ENCODE measurements at places on chromosomes 2 and 18.

DNA sequence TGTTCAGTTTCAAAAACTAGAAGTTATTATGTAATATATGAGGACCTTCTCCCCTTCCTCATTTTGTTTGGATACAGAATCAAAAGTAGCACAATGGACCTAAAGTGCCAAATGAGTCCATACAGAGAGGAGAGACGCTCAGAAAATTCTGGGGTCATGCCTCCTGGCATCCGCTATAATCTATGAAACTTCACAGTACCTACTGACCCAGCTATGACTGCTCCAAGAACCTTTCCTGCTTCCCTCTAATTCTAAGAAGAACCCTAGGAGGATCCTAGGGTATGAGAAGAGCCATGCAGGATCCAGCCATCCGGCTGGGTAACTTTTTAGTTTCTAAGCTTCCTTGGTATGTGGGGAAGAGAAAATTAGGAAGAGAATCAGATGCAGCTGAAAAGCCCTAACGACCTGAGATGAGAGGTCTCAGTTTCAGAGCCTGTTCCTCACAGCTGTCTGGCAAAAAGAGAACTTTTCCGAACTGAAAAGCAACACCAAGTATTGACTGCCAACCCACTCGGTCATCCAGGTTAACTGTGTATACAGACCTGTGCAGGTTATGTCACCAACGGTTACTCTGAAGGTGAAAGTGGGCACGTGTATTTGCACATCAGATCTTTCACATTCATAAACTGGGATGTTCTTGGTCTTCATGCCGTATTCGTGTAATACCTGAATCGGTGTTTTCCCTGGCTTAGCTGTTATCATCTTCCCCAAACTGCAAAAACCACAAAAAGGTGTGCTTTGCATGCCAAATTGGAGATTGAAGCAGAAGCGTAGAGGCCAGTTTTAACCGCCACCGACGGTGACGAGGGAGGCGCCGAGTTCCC lies 1.1 kb downstream of the PRKRA start:
- peak overlapping the region; percentile 88 for H3K4me3 ChIP-seq
- H3K4me1 ChIP-seq, result peaks cover 30% of the 10 kb centered on the region
- H3K27me3 ChIP-seq, result peaks cover under 1% of the 10 kb centered on the region
- peaks cover 33% of the 10 kb centered on the region for H3K36me3 ChIP-seq
- no peak for DNase-seq
- peak overlapping the region; percentile 93 for H3K27ac ChIP-seq

DNA sequence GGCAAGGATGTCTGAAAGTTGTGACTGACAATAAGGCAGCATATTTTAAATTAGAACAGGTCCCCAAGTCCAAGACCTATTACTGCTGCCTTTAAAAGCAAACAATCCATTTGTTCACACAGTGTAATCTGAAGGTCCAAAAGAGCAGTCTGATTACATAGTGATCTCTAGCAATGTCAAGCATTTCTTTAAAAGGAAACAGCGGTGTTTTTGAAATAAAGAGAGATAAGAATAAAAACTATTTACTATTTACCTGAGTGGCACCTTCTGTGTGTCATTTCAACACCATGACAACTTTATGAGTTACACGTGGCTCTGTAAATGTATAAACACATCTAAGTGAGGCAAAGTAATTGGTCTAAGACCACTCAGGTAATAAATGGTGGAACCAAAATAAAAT lies 1009.9 kb upstream of the CNTNAP5 start:
- H3K4me3 ChIP-seq, result no peak overlapping the region
- no peaks in the 10 kb centered on the region for H3K36me3 ChIP-seq
- H3K27me3 ChIP-seq, result no peaks in the 10 kb centered on the region
- H3K27ac ChIP-seq, result no peak overlapping the region
- no peaks in the 10 kb centered on the region for H3K4me1 ChIP-seq

DNA sequence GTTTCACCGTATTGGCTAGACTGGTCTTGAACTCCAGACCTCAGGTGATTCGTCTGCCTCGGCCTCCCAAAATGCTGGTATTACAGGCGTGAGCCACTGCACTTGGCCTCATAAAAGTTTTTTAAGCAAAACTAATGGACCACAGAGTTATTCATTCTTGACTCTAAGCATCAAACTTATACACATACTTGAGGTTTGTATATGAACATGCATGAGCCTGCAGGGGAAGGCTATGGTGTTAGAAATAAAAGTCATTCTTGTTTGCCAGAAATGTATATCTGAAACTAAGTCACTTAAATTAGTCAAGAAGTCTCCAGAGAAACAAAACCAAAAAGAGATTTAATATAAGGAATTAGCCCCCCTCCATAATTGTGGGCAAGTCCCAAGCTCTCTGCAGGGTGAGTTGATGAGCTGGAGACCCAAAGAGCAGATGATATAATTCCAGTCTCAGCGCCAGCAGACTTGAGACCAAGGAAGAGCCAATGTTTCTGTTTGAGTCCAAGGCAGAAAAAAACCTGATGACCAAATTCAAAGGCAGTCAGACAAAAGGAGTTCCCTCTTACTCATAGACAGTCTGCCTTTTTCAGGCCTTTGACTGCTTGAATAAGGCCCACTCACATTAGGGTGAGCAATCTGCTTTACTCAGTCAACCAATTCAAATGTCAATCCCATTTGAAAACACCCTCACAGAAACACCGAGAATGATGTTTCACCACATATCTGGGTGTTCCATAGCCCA lies 69.0 kb upstream of the DSG1 start:
- no peak for DNase-seq
- H3K36me3 ChIP-seq, result no peaks in the 10 kb centered on the region
- H3K4me3 ChIP-seq, result no peak overlapping the region
- H3K27me3 ChIP-seq, result no peaks in the 10 kb centered on the region

DNA sequence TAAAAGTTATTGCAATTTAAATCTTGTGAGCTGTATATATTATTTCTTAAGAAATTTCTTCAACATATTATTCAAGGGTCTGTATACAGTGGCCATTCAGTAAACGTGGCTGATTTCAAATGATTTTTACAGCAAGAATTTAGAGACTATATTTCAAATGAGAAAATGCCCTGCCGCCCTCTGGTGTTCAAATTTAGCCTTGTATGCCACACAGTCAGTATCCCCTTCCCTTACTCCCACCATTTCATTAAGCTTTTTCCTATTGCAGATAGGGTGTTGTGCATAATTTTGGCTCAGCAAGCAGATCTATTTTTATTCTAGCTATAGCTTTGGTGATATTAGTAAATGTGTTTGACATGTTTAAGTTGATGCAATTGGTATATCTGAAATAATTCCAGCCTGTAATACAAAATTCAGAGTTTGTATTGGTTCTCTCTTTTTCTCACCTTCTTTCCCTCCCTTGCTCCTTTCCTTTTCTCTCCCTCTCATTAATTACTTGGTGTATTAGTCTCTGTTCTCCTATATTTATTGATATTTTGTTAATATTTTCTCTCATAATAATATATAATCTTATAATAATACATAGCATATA lies 22.8 kb upstream of the SCN7A start:
- H3K27ac ChIP-seq, result no peak overlapping the region
- H3K27me3 ChIP-seq, result no peaks in the 10 kb centered on the region
- no peak overlapping the region for H3K4me3 ChIP-seq
- no peak for DNase-seq
- H3K4me1 ChIP-seq, result no peaks in the 10 kb centered on the region

DNA sequence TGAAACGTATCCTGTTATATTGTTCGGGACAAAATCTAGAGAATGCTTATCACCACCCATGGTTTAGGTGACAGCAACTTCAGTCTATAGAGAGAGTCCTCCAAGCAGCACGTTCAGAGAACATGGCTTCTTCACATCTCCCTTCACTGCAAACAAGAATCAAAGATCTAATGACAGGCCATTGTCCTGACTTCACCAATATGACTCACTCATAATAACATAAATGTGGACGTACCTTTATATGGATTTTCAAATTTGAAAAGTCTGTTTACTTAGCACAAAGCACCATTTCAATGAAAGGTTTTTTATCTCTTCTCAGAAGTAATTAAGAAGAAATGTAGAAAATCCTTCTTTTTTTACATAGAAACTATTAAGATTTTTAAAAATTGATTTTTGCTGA lies 46.7 kb downstream of the KLF7 start:
- H3K27me3 ChIP-seq, result no peaks in the 10 kb centered on the region
- no peak for DNase-seq
- peaks cover 28% of the 10 kb centered on the region for H3K36me3 ChIP-seq
- H3K4me3 ChIP-seq, result no peak overlapping the region

DNA sequence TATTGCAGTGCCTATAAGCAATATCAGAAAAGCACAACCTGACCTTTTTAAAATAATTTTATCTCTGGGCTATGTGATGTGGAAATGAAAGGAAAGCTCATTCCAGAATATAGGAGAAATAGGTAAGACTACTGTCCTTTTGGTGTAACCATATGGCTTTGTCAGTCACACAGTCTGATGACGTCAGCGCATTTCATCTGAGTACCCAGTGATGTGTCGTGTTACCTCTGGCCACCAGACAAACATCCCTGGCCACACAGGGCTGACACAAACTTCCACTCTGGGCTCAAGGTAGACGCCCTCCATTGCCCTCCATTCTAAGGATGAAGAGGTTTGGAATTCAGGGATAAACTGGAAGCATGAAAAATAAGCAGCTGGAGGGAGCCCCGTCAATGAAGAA lies 506.7 kb downstream of the CMPK2 start:
- H3K4me3 ChIP-seq, result no peak overlapping the region
- no peak for DNase-seq
- H3K27ac ChIP-seq, result no peak overlapping the region
- no peaks in the 10 kb centered on the region for H3K27me3 ChIP-seq

DNA sequence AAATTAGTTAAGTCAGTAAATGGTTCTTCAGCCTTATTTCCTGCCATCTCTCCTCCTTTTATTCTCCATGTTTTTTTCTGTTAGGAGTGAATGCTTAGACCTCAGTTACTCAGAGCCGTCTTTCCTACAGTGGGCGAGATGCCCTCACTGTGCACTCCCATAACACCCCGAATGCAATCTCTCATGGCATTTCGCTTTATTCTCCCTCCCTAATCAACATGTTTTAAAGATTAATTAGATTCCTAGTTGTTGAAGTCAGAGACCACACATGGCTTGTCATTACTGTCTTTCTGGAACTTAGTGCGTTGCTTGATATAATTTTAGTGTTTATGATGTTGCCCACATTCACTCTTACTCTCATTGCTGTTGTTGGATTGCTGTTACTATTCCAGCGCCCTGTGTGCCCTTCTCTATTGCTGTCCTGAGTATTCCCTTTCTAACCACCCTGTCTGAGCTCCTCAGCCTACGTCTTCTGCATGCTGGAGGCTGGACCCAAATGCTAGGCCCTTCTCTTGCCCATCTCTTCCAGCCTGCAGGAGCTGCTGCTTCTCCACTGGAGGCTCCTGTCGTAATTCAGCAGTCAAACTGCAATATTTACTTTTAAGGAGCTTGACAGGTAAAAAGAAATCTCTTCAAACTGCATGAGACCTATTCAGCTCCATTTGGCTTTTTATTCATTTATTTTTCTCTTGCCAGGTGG lies 99.3 kb downstream of the MAP2 start:
- H3K4me1 ChIP-seq, result peaks cover 18% of the 10 kb centered on the region
- no peak for DNase-seq
- no peak overlapping the region for H3K4me3 ChIP-seq
- no peak overlapping the region for H3K27ac ChIP-seq

- no peak for DNase-seq
- H3K4me1 ChIP-seq, result peaks cover 36% of the 10 kb centered on the region
- no peak overlapping the region for H3K4me3 ChIP-seq
- H3K27ac ChIP-seq, result no peak overlapping the region
- peaks cover 20% of the 10 kb centered on the region for H3K36me3 ChIP-seq
- no peaks in the 10 kb centered on the region for H3K27me3 ChIP-seq
Observed at GRCh38 chr2:46023165-46023854, 273.9 kb upstream of the EPAS1 start.

- DNase-seq, result peak; percentile 87
- peaks cover 27% of the 10 kb centered on the region for H3K36me3 ChIP-seq
- peaks cover 55% of the 10 kb centered on the region for H3K4me1 ChIP-seq
- H3K27ac ChIP-seq, result peak overlapping the region; percentile 69
Observed at GRCh38 chr2:230905448-230906421, 19.3 kb downstream of the GPR55 start.

DNA sequence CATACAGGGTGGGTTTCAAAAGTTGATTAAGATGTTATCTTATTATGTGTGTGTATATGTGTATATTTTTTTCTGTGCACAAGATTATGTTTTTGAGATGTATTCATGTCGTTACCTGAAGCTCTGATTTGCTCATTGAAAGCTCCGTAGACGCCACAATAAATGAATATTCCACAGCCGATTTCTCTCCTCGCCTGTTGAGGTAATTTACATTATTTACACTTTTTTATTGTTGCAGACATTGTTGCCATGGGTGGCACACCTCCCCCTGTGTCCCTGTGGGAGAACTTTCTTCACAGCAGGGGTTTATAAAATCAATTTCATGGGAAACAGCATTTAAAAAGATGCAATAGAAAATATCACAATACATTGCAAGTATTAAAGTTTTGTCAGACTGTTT lies 100.6 kb downstream of the GLI2 start:
- peaks cover 3% of the 10 kb centered on the region for H3K27me3 ChIP-seq
- H3K36me3 ChIP-seq, result no peaks in the 10 kb centered on the region
- no peaks in the 10 kb centered on the region for H3K4me1 ChIP-seq
- no peak for DNase-seq
- no peak overlapping the region for H3K27ac ChIP-seq

DNA sequence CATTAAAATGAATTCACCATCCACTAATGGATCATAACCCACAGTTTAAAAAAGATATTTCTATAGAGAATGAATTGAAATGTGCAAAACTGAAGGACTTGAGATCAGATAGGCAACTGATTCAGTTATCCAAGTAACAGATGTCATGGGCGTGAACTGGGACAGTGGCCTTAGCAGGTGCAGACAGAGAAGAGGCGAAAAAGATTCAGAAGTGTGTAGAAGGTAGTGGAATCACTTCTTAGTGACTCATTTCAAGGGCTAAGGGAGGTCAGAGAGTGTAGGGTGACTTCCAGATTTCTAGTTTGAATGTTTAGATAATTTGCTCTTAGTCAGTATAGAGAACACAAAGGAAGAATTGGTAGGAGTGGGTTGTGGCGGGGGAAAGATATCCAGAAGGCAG lies 79.7 kb downstream of the EHBP1 start:
- no peaks in the 10 kb centered on the region for H3K27me3 ChIP-seq
- H3K27ac ChIP-seq, result no peak overlapping the region
- DNase-seq, result no peak
- peaks cover 3% of the 10 kb centered on the region for H3K36me3 ChIP-seq
- peaks cover 4% of the 10 kb centered on the region for H3K4me1 ChIP-seq

DNA sequence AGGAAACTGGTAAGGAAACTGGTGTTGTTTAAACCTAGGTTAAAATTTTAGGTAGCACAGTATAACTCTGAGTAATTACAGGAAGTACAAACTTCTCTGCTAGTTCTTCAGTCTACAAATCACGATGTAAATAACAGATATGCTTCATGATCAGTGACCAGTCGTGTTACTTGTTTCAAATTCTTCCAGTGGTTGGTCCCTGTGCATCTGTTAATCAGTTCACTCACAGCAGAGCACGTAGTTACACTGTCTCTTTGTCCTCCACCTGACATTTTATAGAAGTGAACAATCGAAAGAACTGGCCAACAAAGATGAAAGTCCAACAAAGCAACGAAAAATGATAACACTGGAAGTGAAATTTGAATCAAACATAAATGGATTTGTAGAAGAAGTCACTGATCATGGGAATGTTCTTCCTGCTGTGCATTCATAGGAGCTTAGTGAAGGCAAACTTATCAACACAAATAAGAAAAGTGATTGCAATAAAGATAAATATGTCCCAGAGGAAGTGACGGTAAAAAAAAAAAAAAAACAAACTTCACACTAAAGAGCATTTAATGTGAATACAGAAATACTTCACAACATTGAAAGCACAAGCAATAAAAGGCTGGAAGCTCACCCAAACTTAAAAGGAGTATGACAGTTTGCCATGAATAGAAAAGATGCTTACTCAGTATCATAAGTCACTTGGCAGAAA lies 7.0 kb downstream of the EIF2AK2 start:
- peaks cover 75% of the 10 kb centered on the region for H3K36me3 ChIP-seq
- no peak overlapping the region for H3K4me3 ChIP-seq
- no peak for DNase-seq

Measured in activated CD8-positive, alpha-beta T cell treated with anti-CD3 and anti-CD28 coated beads, Interleukin-2, amount 10 ng/mL, durations not matched to agents 7 days and 5 days (primary cell).